ENCODE measurements at places on chromosomes 12 and 14.
A peak's percentile ranks its signal among the peaks of the same experiment; 100 is the strongest.

DNA sequence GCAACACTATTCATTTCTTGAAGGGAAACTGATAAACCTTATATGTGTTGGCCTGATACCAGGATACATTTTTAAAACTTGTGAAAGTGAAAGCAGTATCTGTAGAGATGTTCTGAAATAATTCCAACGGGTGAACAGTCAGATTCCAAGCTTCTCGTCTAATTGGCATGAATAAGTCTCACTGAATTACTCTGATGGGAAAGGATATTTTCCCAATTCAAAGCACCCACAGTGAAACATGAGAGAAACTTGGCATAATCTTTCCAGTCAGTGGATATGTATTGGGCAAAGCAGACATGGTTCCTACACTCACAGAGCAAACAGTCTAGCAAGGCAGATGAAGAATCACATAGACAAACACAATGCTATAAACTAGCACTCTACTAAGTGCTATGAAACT is 413.1 kb downstream of the MED13L start:
- no peak for DNase-seq

GRCh38 chr14:60984196-60984595 is 3.2 kb downstream of the SLC38A6 start:
- DNase-seq, result no peak

DNA sequence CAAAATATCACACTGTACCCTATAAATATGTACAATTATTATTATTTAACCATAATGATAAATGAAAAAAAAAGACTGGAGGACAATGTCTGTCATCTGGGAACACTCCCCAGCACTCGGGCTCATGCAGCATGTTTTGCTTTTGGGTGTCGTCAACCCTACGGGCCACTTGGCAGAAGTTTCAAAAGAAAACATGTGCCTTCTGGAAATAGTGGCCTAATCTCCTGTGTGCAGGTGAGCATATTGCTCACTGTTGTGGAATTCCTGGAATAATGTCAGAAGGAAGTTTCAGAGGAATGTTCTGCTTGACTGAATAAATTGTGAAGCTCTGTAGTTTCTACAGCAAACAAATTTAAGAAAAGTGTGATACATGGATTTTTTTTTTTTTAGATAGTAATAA is 298.3 kb downstream of the SSPN start:
- no peak for DNase-seq

DNA sequence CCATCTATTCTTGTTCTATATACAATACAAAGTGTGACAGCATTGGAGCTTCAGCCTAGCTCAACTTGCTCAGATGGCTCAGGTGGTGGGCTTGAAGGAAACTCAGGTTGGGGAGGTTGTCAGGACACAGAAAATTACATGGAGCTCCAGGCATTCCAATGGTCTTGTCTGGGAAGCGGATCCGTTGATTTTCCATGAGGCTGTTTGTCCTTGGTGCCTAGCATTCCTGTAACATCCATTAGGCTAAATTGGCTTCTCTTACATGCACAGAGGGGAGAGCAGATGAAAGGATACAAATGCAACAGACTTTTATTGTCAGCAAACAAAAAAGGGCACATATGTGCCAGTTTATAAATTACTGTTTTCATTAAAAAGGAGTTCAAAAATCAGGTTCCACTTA is 75.5 kb upstream of the OTX2 start:
- no peak for DNase-seq

GRCh38 chr12:120350576-120351350 is 18.2 kb downstream of the MSI1 start:
- peak; percentile 91 for DNase-seq

DNA sequence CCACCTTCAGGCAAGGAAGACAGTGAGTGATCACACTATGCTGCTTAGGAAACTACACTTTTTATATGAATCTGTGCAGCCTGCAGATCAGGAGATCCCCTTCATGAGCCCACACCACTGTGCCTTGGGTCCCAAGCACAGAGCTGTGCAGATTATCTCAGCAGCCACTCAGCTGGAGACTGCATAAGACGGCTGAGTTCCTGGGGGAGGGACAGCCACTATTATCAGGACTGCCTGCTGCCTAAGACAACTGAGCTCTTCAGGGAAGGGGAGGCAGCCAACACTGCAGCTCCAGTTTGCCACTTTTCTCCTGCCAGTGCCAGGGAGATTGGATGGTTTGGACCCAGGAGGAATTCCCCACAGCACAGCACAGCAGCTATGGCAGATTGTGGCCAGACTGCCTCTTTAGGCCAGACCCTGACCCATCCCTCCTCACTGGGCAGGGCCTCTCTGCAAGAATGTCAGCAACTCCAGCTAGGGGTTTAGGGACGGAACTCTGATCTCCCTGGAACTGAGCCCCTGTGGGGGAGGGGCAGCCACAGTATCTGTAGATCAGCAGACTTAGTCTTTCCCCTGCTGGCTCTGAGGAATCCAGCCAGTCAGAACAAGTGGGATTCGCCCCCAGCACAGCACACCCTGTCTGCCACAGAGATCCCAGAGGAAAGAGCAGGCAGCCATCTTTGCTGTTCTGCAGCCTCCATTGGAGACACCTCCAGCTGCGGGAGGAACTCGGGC is 141.3 kb downstream of the KLHL28 start:
- DNase-seq, result no peak

GRCh38 chr14:61598980-61599379 is 96.3 kb upstream of the HIF1A start:
- DNase-seq, result no peak

DNA sequence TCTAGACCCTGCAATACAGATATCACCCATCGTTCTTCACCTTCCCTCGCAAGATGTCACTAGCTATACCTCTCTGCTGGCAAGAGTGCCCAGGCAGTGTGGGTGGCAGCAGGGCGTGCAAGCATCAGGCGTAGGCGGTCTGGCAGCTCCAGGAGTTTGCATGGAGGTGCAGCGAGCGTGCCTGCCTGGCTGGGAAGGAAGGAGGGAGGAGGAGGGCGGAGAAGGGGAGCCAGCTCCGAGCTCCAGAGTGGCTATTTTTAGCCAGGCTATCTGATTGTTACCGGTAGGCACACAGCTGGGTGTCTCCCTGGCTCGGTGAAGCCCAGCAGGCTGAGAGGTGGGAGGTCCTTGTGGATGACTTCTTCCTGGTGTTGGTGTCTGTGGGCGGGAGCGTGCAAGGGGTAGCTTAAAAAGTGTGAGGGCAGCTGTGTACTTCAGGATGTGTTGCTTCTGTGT is 6.2 kb downstream of the FOXJ2 start:
- DNase-seq, result peak; percentile 86

DNA sequence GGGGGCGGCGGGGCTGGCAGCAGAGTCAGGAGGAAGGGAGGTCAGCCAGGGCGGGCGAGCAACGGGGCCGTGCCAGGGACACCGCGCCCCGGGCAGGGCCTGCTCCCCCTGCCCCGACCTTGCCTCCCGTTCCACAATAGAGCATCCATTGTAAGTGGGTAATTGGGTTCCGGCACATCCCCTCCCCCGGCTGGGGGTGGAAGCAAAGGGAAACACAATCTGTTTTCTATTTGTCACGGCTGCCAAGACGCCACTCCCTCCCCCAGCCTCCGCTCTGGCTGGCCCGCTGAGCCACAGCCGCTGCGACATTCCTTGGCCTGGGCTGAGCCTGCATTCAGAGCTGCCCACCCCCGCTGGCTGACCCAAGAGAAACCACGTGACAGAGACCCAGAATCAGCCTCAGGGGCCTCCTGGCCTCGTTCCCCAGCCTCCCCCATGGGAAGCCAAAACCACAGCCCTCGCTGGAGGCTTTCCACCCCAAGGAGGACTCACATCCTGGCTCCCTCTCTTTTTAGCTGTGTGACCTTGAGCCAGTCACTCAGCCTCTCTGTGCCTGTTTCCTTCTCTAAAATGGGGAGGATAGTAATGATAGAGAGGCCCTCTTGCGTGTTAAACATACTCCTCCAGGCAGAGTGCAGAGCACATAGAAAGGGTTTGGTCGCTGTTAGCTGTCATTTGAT is 117.6 kb downstream of the SCARB1 start:
- peak; percentile 92 for DNase-seq

GRCh38 chr12:3020850-3021435 is 56.2 kb upstream of the TSPAN9 start:
- DNase-seq, result no peak

DNA sequence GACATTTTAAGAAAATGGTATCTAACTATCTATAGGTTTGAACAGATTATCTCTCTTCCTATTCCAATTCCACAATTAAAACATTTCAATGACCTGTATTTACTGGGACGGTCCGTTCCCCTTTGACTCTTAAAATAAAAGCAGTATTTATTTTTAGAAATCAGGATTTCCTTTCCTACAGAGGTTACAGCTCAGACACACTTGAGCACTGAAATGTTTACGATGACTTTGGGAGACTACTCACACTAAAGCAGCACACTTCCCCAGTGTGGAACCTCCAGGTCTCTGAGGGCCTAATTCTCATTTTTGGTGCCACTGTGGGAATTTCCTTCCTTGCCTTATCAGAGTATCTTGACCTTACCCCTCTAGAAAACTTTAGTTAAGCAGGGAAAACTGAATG is 181.8 kb downstream of the PRKD1 start:
- no peak for DNase-seq

DNA sequence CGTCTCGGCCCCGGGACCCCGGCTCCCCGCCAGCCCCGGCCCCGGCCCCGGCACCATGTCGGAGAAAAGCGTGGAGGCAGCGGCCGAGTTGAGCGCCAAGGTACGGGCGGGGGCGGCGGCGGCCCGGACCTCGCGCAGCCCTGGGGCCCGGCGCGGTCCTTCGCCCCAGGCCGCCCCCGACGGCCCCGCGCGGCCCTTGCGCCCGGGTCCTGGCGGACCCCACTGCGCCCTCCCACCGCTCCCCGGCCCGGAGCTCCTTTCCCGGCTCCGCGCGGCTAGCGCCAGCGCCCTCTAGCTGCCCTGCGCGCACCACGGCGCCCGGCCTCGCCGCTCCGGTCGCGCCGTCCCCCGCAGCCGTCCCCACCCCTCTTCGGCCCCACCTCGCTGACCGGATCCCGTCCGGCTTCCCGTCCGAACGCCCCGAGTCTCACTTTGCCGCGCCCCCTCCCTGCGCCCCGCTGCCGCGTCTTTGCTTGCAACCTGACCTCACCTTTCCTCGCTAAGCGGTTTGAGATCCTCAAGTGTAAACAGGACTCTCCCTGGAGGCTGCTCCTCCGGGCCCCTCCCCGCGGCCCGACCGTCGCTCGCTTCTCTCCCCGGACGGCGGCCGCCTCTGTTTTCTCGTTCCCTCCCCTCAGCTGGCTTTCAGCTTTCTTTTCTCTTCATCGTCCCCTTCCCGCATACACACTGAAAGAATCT is 637 bp downstream of the PTMS start:
- peak; percentile 81 for DNase-seq

DNA sequence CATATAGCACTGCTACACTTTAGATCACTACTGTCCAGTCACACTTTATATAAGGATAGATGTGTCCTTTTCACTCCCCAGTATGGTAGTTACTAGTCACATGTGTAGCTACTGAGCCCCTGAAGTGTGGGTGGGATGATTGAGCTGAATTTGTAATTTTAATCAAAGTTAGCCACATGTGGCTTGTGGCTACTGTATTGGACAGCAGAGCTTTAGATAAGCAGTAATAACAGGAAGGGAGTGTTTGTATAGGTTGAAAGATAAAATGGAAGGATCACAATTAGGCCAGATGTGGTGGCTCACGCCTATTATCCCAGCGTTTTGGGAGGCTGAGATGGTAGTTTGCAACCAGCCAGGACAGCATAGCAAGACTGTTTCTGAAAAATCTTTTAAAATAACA is 23.5 kb downstream of the NAA30 start:
- DNase-seq, result no peak
